ENCODE measurements at places on chromosomes 12 and 14. TPM values are rescaled to one million over a fixed set of nuclear protein-coding genes. Genes with fewer than 3 reads are reported as not detected.
A peak's percentile ranks its signal among the peaks of the same experiment; 100 is the strongest.

The CEP128 gene
- total RNA-seq = 17.3 TPM

GRCh38 chr14:64201921-64202545, 92.1 kb downstream of the ESR2 start:
- no peak overlapping the region for H3K27ac ChIP-seq
- H3K4me3 ChIP-seq = no peak overlapping the region
- peaks cover 49% of the 10 kb centered on the region for H3K4me1 ChIP-seq
- H3K27me3 ChIP-seq = no peaks in the 10 kb centered on the region
- DNase-seq = no peak

DNA sequence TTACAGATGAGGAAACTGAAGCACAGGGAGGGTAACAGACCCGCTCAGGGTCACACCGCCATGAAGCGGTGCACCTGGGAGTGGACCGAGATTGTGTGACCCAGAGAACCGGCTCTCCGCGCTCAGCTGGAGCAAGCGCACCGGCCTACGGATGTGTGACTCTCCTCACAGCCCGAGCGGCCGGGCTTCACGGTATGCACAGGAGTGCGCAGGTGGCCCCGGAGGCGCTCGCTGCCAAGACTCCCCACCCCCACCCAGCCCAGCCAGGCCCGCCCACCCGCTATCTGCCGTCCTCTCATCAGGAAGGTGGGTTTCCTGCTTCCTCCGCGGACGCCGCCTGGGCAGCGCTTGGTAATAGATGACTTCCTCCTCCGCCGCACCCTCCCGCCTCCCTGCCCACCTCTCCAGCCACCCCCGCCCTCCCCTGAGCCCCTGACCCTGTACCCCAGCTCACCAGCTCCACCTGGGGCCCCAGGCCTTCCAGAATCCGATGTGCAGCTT, 110.7 kb downstream of the NCOR2 start:
- peaks cover 19% of the 10 kb centered on the region for H3K36me3 ChIP-seq
- peaks cover 13% of the 10 kb centered on the region for H3K4me1 ChIP-seq
- no peak overlapping the region for H3K27ac ChIP-seq
- DNase-seq = no peak

- peaks cover 39% of the 10 kb centered on the region for H3K27me3 ChIP-seq
- H3K36me3 ChIP-seq = no peaks in the 10 kb centered on the region
- peaks cover 31% of the 10 kb centered on the region for H3K4me1 ChIP-seq
- peak; percentile 86 for DNase-seq
- no peak overlapping the region for H3K27ac ChIP-seq
- no peak overlapping the region for H3K4me3 ChIP-seq
These were observed 31.3 kb upstream of the SMUG1 start for GRCh38 chr12:54220092-54220557.

- no peaks in the 10 kb centered on the region for H3K27me3 ChIP-seq
- no peak overlapping the region for H3K27ac ChIP-seq
- H3K4me1 ChIP-seq = peaks cover 3% of the 10 kb centered on the region
- H3K36me3 ChIP-seq = no peaks in the 10 kb centered on the region
- H3K4me3 ChIP-seq = no peak overlapping the region
These were observed 343.4 kb downstream of the ADAMTS20 start for GRCh38 chr12:43208627-43209026.
